ENCODE measurements at places on chromosomes 6 and 20. TPM values are rescaled to one million over a fixed set of nuclear protein-coding genes. Genes with fewer than 3 reads are reported as not detected.

DNA sequence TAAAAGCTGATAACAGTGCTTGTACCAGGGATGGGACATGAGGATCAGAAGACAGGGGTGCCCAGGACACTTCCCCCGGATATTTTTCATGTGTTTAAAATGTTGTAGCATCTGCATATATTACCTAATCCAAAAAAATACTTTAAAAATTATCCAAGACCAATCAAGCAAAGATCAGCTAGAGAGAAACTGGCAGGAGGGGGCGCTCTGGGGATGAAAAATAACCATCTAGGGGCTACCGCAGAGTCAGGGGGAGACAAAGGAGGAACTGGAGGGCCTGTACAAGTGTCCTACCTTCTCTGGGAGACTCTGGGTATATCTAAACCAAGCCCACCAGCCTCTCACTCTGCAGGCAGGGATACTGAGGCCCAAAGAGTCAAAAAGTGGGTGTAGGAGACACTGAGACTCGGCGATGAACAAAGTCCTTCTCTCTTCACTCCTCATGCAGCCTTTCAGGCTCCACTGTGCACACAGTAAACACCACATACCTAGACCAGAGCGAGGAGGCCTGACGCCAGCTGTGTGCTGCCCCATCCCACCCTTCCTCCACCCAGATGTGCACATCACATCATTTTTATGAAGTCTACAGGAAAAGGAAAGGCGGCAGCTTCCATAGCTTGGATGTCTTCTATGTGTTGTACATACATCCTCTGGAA lies 9.8 kb downstream of the RIMS4 start:
- peaks cover 18% of the 10 kb centered on the region for H3K27me3 ChIP-seq
- H3K4me3 ChIP-seq: no peak overlapping the region
- no peak overlapping the region for H3K27ac ChIP-seq
- H3K36me3 ChIP-seq: no peaks in the 10 kb centered on the region
- no peaks in the 10 kb centered on the region for H3K4me1 ChIP-seq
- DNase-seq: no peak

DNA sequence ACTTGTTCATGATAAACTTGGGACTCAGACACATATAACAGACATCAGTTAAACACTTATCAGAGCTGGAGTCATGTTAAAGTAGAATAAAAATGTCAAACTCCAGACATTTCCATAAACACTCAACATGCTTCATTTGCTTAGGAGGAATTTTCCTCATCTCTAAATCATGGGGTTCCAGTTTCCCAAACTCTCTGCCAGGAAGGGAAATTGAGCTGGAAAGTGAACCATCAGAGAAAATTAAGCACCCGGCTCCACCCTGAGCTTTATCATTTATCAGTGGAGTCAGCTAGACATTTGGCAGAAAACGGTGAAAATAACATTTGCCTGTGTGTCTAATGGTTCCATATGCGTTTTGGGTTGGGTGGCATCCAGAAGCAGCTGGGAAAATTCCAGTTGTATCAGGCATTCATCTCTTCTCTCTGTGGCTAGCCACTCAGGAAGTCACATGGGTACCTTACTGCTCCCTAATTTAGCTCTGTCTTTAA lies 25.3 kb upstream of the ZNFX1 start:
- no peak overlapping the region for H3K27ac ChIP-seq
- no peaks in the 10 kb centered on the region for H3K36me3 ChIP-seq
- H3K27me3 ChIP-seq: no peaks in the 10 kb centered on the region
- DNase-seq: no peak

The RIN2 gene
- not detected for total RNA-seq

The ZSCAN23 gene
- total RNA-seq: 1.2 TPM

The GINS1 gene
- total RNA-seq: 43.2 TPM
